Fibroblast of skin of left biceps (primary cell): ENCODE measurements at places on chromosomes 13 and 19.
A peak's percentile ranks its signal among the peaks of the same experiment; 100 is the strongest.

DNA sequence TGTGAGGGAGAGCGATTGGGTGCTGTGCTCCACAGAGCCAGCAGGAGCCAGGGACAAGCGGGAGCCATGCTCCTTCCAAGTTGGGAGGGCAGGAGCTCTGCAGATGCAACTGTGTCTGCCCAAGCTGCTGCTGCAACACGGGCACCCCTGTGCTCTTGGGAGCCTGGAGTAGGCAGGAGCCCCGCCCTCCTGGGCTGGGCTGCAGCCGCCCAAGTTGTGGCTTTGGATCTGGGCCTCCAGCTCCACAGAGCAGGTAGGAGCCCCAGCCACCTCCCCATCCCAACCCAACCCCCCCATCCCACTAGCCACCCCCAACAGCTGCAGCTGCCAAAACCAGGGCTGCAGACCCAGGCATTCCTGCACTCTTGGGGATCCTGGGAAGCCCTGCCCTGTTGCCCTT is 39.9 kb upstream of the FLT1 start:
- no peak for DNase-seq

DNA sequence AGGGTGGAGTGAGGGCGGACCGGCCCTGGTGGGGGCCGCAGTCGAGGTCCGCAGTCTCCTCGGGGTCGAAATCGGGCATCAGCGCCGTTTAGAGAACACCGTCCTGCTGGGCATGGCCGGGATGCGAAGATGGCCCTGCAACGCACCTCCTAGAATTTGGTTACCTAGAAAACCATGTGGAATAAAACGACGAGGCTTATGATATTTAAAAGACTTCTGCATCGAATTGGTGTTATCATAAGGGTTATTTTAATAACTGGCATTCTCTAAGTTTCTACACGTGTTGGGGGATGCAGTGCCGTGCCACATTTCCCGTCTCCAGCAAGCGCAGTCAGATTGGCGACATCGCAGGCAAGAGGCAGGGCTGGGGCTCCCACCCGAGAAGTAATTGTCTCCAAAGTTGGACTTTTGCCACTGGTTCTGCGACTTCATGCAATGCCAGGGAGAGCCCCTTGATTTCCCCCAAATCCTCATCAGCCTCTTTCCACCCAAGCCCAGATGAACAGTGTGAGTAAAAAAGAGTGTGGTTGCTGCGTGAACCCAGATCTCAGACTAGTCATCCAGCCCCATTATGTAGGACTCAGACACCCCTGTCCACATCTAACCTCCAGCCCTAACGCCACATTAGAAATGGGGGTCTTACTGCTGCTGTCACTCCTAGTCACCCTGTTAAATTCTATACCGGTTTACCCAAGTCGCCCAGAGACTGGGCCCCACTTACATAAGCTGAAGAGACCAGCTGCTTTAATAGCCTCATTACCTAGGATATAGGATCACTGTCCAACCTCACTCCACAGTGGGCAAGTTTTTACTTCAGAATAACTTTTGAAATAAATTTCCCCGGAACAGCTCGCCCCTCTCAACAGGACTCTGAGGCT is 571 bp upstream of the DHRS12 start:
- DNase-seq = no peak

DNA sequence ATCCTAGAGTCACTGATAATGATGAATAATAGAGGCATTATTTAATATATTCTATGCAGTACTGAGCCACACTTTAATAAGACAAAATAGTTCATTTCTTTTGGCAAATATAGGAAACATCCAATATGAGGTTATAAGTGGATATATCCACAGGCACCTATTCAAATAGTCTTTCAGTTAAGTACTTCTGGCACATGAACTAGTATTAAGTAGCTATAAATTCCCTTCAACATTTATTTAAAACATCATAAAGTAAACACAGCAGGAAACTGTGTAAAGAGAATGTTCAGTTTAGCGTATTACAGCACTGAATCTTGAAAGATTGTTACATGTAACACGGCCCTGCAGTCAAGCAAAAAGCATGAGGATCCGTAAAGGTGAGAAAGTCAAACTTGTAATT is 463.3 kb upstream of the KLF12 start:
- no peak for DNase-seq

DNA sequence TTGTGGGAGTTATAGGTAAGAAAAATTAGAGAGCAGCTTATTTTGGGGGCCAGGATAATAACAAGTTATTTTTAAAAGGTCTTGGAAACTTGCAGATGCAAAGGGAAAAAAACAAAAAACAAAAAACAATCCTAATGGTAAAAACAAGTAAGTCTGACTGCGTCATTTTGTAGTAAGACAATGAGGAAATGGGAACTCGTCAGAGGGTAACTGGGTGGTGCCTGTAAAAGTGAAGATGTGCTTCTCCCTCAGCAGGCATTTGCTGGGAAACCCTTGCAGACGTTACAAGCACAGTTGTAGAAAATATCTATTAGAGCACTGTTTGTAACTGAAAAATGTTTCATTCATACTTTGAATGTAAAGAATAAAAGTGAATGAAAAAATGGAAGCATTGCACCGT is 2.2 kb upstream of the TNFSF13B start:
- no peak for DNase-seq

- DNase-seq = no peak
Measured at GRCh38 chr13:112792511-112792910, 102.7 kb downstream of the ATP11A start.

DNA sequence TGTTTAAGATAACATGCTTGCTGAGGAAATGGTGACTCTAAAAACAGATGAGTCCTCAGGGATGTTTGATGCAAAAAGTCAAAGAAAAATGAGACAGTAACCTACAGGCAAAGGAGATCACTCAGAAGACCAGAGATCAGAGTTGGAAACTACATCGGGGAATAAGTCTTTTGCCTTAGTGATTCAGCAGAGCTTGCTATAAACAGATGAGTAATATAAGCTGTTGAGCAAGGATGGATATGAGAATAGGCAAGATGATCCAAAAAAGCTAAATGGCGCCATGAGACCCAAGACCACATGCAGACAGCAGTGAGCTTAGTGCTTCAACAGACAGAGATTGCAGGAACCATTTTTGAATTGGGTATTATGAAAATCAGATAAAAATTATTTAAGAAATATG is 168.6 kb downstream of the POSTN start:
- DNase-seq = peak; percentile 64

DNA sequence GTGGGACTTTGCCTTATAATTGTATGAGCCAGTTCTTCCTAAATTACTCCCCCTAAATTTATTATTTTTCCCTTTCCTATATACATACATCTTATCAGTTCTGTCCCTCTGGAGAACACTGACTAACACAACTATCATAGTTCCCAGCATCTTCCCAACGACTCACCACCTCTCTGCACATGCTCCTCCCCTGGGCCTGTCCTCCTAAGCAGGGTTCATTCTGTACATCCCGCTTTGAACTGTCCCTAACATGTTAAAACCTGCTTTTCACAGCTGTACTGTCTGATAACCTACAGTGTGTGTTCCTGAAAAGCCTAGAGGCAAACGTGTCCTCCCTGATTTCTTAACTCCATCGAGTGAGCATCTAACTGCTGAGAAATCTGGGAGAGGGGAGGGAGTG is 141.7 kb downstream of the EFNB2 start:
- DNase-seq = no peak

GRCh38 chr19:16134510-16134909 is 9.0 kb upstream of the HSH2D start:
- no peak for DNase-seq

- DNase-seq = no peak
Measured at GRCh38 chr13:61109741-61110140, 305.9 kb downstream of the PCDH20 start.

- no peak for DNase-seq
Measured at GRCh38 chr19:571566-571974, 826 bp upstream of the BSG start.

DNA sequence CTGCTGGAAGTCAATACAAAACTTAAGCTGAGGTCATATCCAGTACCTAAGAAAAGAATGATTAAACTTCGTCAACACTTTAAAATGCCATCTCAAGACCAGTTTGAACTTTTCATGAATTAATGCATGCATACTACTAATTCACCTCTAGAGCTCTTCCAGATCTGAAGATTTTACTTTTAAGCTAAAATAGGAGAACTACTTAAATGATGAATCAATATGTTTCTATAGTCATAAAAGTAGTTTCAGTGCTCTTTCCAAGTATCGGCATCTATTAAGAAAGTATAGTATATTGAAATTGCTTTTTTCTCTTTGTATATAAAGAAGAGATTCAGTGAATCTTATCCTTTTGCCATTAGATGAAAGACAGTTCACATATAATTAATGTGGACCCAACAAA is 1123.9 kb downstream of the PCDH9 start:
- no peak for DNase-seq
